ENCODE measurements at places on chromosomes 3 and 15.

- DNase-seq: no peak
Measured at GRCh38 chr15:90040618-90041017, 39.5 kb downstream of the ZNF710 start.

GRCh38 chr3:49411535-49411967 is 225 bp downstream of the RHOA start:
- DNase-seq: peak; percentile 50

DNA sequence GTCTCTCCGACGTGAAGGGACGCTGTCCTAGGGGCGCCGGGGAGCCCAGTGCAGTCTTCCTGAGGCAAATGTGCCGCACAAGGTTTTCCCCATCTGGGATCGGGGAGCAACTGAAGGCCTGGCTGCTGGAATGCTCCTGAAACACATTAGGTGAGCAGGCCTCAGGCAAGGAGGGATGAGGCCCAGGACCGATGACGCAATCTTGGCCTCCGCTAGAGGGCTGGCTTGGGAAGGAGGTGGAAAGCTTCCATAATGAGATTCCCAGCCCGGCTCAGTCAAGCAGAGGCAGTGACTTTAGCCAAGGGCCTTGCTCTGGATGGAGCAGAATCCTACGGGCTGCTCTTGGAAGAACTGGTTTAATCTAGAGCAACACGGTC is 50.8 kb downstream of the CPN2 start:
- DNase-seq: no peak

DNA sequence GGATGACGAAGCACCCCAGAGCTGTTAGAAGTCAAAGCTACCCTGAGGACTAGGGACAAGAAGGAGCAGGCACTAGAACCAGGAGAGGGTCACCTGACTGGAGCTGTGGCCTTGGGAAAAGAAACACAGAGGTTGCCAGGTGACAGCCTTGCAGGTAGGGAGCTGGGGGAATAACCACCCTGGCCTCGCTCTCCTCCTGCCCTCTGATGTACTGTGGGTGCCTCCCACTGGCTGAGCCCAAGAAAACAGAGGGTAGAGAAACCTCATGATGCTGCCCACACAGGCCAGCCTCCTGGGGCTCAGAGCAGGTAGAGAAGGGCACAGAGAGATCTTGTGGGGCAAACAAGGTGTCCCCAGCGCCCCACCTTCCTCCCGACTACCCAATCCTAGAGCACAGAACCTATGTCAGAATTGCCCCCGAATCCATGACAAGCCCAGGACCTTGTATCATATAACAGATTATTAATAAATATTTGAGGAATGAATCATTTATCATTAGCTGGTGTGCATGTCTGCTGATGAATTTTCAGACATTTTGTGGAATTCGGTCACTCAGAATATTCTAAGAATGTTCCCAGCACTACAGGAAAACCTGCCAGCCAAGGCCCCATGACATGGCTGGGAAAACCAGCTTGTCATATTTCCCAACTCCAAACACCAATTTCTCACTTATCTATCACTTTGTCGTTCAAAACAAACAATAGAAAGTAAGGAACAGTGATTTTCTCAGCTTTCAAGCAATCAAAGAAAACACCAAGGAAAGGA is 59.8 kb upstream of the MEX3B start:
- DNase-seq: no peak

DNA sequence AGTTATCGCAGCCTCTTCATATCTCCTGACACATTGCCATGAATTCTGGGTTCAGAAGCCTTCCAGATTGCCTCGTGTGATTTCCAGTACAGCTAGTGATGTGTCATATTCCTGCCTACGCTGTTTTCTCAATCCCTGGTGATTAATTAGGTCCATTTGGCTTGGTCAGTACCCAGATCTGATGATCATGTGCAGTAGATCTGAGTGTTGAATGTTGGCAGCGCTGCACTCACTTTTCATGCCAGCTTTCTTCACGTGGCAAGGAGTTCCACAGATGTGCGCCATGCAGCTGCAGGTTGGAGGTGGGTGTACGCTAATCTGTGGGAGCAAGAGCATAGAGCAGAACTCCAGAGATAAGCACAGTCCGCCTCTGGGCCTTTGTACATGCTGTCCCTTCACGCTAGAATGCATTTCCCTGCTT is 86.9 kb upstream of the COL6A5 start:
- DNase-seq: no peak

DNA sequence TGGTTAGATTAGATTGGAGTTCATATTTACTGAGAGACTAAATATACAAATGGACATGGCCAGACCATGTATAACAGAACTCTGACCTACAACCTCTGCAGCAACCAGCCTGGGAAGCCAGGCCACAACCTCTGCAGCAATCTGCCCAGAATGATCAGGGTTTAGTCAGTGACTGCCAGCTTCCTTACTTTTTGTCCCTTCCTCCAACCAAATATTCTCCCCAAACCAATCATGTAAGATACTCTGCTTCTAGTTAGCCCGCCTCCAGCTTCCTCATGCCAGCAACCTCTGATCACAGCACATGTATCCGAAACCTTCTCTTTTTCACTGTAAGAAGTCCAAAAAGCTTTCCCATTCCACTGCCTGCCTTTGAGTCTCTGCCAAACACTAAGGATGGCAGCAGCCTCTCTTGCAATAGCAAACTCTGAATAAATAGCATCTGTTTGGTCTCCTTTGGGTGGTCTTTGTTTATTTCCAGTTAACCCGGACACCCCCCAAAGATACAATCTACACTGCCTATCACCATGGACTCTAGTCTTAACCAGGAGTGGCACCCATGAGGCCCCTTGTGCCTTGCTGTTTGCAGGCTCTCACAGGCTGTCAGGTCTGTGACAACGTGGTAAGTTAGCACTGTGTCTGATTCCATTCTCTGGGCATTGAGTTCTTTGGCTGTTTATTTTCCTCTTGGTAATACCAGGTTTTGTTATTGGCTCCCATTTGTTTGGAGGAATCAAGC is 102.2 kb downstream of the ERC2 start:
- DNase-seq: no peak

GRCh38 chr3:75978686-75979085 is 193.3 kb upstream of the ZNF717 start:
- no peak for DNase-seq

DNA sequence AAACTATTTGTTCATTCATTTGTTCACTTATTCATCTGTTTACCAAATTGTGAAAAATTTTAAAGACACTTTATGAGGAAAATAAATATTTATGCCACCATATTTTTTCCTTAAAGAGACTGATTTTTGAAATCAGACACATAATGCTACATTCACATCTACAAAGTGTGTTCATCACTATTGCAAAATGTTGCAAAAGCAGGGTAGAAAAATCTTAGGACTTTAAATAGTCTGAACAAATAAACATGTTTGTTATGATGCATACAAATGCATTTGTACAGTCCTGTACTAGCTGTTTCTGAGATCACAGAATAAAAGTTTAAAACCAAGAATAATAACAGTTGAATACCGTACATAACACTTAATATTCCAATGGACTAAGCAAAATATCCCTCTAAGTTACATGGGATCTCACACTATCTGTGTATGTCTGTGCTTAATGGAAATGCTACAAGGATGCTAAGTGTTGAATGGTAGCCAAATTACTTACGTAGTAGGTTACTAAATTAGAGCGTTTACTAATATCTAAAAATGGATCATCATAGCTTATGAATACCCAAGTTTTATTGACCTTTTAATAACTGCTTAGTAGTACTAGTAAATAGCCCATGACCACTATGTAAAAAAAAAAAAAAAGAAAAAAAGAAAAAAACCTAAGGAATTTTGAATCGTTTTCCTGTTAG is 25.1 kb downstream of the ATP11B start:
- DNase-seq: no peak

DNA sequence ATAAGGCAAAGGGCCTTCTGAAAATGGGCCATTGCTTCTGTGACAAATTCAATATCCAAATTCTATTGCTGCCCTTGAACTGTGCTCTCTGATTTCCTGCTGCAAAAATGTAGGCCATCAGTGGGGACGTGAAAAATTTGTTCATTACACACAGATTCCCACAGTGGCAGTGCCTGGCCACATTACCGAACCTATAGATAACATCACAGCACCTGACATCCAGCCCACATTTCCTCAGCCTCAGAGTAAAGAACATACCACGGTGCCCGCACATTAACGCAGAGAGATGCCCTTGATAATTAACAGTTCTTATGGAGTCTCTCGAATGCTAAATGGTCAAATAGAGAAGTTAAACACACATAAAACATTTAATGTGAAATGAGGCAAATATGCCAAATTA is 931.6 kb upstream of the CFAP20DC start:
- DNase-seq: no peak

DNA sequence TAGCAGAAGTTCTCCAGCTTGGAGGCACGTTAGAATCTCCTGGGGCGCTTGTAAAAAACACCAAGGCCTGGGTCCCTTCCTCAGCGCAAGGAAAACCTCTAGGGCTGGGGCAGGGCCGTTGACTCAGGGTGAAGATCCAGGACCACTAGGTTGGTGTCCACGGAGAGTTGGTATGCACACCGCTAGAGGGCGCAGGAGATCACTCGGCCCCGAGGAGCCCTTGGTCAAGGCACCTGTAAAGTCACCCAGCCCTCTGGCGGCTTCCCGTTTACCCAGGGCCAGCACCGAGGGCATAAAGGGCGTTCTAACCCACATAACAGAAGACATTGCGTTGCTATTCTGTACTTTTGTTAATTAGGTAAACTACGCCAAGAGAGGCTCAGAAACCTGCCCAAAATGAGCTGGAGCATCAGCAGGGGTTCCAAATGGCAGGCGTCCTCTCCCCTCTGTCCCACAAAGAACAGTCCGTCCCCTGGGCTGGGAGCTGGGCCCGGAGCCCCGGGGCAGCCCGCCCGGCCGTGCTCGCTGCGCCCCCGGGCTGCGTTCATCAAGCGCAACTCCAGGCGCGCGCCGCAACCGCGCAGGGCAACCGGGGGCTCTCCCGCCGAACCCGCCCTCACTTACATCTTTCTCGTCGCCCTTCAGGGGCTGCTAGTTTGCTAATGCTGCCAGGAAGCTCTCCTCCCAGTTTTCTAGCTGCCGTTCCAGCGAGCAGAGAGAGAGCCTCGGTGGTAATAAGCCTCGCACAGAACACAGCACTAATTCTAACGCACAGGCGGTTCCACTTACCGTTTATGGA is 332.1 kb downstream of the ARRDC4 start:
- DNase-seq: no peak

DNA sequence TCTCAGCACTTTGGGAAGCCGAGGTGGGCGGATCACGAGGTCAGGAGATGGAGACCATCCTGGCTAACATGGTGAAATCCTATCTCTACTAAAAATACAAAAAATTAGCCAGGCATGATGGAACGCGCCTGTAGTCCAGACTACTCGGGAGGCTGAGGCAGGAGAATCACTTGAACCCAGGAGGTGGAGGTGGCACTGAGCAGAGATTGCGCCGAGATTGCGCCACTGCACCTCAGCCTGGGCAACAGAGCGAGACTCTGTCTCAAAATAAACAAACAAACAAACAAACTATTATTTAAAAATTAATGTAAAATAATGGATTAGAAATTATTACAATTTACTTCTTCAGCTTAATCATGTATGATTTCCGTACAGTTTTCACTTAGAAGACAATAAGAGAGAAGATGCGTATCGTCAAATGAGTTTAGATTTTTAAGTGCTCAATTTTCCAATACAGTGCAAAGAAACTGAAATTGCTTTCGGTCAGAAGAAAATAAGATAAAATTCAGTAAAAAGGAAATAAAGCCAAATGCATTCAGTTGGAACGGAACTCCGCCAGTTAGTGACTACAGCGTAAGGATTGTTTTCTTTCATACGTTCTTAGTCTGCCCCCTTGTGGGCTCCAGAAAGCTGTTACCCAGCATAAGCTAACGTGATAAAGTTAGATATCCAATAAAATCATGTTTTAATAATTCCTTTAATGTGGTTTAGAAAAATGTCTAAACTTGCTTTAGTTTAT is 24.8 kb downstream of the AADAC start:
- DNase-seq: no peak

GRCh38 chr15:82139823-82140268 is 94.0 kb upstream of the MEX3B start:
- no peak for DNase-seq

DNA sequence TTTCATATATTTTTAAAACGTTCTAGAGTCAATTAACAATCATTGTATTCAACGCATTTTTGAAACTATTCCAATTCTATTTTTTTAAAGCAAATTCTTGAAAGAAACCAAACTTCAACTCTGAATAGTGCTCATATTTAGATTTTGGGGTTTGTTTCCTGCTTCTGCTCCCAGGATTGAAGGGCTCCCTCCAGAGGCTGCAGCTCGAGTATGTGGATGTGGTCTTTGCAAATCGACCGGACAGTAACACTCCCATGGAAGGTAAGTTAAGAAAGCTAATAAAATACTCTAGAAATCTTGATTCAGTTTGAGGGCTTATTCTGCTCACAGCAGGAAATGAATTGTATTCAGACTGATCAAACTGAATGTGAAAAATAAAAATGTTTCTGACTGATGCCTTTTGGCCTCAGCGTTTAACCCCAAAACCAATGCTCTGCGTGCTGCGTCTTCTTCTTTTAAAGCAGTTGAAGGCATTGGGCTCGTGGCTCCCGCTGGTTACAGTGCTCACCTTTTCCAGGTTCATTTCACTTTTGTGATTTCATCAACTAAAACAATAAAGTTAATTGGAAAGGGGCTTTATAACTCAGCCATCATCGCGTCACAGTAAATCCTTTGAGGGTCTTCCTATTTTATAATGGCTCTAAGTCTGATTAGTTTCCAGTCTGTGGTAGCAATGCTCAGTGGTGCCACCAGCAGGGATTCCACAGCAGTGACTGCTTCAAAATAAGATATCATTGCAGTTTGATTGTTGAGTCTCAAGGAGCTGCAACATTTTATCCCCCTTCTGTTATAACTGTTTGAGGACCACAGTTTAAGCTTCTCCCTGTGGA is 80.1 kb downstream of the SSR3 start:
- no peak for DNase-seq

DNA sequence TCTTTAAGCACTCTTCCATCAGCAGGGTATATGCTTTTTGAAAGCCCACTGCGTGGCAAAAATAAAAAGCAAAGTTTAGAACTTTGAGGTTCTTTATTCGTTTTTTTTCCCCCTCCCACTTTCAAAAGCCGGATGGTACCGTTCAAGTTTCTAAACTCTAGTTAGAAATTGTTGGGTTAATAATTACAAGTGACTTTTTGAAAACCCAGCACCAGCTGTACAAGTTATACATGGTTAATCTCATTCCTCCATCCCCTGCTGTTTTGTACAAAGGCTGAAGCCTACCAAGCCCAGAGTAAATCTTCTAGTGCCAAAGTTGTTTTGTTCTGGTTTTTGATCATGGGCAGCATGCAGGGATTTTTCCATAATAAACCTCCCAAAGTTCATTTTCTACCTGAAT is 48.6 kb downstream of the WDR72 start:
- DNase-seq: no peak
